Activated CD4-positive, alpha-beta T cell treated with anti-CD3 and anti-CD28 coated beads, Interleukin-2, amount 50 U/mL, for 1 hour (primary cell): ENCODE measurements at places on chromosomes 1 and 21.
A peak's percentile ranks its signal among the peaks of the same experiment; 100 is the strongest.

GRCh38 chr1:45974541-45975269, 157.7 kb downstream of the PIK3R3 start:
- no peak for DNase-seq

DNA sequence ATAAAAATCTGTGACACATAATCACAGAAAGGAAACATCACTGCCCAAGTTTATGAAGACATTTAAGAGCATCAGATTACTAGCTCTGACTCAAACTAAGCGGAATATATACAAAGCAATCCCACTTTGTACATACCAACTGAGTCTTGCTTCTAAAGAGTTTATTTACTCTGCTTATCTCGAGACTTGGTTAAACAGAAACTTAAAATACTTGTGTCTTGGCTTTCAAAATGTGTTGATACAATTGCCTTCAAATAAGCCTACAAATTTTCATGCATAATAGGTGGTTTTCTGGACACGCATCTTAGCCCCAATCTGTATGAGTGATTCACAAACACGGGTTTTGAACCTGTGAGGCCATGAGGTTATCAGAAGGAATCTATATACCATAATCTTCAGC, 21.0 kb downstream of the CD160 start:
- no peak for DNase-seq

GRCh38 chr1:43065191-43065590, 106.5 kb upstream of the SLC2A1 start:
- DNase-seq = no peak

- peak; percentile 38 for DNase-seq
These were observed 829 bp downstream of the SPEN start for GRCh38 chr1:15848143-15848928.
